ENCODE measurements at places on chromosomes 3 and 15.

DNA sequence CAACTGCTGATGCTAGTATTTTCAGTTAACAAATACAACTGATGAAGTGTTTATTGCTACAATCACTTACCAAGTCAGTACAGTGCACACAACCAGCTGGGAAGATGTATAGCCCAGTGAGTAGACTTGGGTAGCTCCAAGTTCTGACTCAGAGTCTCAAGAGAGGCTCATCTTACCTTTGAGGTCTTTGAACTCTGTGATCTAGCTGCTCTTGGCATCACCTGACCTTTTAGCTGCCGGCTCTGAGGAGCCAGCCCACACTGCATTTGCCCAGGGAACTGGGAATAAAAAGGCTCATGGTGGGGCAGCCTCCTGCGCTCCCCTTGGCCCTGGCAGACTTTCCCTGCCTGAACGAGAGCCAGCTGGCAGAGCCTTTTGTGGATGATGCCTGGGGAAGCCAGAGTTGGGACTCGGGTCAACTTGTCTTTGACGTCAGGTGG, 82.6 kb downstream of the CEMIP start:
- no peak for DNase-seq

DNA sequence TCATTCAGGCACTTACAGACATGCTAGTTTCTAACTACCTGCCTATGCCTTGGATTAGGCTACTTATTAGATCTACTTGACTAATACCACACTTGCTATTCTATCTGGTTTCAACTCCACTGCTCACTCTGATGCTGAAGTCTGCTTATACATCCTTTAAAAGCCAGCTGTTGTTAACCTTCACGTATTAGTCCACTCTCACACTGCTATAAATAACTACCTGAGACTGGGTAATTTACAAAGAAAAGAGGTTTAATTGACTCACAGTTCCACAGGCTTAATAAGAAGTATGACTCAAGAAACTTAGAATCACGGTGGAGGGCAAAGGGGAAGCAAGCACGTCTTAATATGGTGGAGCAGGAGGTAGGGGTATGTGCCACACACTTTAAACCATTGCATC, 47.7 kb upstream of the ANKRD28 start:
- no peak for DNase-seq

GRCh38 chr15:64029110-64029509, 17.2 kb downstream of the DAPK2 start:
- DNase-seq: no peak

DNA sequence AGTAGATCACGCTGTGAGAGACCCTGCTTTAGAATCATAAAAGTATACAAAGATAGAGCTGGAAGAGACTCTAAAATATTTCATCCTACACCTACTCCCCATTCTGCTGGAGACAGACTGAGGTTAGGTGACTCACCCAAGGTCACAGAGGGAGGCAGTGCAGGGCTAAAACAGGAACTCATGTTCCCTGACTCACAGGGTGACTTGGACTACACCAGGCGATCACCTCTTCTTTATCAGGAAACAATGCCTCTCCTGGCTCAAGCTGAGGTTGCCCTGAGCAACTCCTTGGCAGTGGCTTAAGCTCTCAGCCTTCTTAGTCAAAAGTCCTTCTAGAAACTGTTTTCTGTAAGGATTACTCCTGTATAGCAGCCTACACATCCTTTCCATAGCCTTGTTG, 26.4 kb upstream of the TNFAIP8L3 start:
- no peak for DNase-seq

DNA sequence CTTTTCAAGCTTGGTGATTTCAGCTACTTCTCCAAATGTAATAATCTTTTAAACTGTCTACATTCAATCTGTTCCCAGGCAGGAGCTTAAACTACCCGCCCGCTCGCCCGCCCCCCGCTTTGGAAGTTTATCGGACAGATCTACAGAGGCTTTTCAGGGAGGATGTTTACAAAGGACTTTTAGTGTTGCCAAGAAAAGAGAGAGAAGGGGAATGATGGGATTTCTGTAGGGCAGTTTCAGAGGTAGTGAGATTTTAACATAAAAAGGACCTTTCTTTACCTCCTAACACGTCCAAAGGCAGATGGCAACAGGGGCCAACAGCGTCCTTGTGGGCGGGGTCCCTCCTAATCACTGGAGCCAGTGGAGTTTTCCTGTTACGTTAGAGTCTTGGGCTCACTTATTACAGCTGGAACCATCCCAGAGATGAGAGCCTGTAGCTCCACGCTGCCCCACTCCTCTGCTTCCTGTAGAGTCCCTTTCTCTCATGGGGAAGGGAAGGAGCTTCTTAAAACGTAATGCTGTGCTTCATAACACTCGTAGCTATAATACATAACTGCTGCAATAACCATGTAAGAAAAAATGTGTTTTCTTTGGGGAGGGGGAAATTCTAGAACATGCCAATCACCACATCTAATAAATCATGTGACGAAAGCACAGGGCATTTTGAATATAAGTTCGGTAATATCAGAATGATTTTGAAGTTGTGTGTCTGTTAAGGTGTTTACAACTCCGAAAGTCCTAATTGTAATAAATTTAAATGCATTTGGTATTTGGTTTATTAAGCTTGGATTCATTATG, 30.9 kb downstream of the HES1 start:
- DNase-seq: peak; percentile 28

DNA sequence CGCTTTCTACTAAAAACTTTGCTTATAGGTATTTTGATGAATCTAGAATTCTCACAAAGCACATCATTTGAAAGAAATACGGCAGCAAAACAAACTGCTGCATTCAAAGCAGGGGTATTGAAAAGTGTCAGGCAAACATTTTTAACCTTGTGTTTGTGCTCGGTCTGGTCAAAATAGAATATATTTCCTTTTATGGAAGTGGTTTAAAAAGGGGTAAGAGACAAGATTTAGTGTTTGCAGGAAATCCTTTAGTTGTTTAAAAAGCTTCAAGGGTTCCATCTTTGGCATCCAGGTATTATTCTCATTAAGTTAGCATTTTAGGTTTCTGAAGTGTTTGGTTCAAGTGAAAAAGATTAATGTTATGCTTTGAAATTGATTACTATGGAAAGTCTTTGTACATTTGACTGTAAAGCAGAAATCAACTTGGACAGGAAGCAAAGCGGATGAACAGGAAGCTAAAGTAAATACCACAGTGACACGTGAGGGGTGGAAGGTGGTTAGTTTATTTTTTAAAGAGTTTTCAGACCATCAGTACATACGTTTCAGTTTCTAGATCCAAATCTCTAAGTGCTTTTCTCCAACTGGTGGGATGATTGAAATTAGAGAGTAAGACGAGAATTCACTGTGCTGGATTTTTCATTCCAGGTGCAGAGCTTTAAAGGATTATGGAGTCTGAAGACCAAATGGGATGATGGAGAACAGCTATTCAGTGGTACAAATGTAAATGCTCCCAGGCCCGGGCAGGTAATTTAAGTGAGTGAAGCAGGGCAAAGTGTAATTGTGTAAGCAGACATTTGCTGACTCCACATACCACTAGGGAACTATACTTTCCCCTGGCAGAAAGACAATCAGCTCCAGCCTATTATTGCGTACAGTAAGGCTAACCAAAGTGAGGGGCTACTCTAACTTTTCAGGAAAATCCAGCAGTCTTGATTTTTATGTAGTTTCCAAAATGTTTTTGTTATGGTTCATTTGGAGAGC, 341.8 kb upstream of the TBL1XR1 start:
- no peak for DNase-seq

DNA sequence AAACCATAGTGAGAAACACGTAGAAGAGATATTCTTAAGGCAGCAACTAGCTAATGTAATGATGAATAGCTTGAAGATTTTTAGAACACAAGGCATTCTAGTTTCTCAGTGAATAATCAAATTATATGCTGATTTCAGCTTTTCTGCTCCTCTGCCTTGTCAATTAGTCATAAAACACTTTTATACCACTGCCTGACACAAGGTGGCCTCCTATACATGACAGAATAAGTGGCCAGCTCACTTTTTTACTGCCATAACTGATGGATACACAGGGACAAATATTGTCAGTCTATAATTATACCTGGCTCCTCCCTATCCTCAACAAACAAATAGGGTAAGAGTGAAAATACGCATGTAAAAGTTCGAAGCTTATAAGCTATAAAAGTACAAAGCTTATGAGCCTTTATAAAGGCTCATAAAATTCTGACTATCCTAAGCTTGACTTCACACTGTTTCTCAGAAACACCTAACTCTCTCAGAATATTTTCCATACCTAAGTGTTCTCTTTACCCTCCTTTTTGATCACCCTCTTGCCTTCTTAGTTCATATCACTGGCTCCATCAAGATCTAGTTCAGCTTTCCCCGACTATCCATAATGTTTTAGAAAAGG, 81.6 kb downstream of the HERC1 start:
- no peak for DNase-seq

DNA sequence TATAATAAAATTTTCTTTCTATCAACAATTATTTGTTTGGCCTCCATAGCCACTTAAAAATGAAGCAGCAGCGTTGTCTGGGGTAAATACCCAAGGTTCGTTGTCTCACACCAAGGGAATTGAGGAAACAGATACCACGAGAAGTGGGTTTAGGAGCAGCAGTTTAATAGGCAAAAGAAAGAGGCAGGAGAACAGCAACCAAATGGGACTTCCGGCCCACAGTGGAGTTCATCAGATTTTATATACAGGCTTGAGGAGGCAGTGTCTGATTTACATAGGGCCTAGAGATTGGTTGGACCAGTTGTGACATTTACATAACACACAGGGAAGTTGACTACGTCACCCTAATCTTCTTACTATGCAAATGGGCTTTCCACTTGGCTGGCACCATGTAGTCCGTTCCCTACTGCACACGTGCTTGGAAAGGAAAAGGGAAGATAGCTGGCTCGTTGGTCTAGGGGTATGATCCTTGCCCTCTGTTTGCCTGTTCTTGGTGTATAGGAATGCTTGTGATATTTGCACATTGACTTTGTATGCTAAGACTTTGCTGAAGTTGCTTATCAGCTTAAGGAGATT, 61.5 kb upstream of the SETMAR start:
- no peak for DNase-seq

- DNase-seq: no peak
These were observed 43.3 kb downstream of the CPN2 start for GRCh38 chr3:194307849-194308248.

Measured in upper lobe of left lung (tissue), 6 donors.